ENCODE measurements at places on chromosomes 1 and 21.

DNA sequence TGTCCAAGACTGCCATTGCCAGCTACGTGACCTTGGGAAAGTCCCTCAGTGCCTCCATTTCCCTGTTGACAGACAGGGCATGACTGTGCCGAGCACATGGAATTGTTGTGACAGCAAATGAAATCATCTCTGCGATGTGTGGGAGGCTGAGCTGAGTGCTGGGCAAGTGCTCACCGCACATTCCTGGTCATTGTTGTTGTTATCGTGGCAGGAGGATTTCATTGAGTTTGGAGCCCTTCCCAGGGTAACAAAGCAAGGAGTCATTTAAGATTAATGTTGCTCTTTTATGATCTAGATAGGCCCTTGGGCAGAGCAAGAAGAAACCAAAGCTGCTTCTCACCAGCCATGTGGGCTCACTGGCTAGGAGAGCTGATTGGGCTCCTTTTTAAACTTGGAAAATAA lies 39.6 kb upstream of the ITPKB start:
- DNase-seq, result no peak

GRCh38 chr1:2544093-2544874 lies 11.9 kb upstream of the TNFRSF14 start:
- no peak for DNase-seq

DNA sequence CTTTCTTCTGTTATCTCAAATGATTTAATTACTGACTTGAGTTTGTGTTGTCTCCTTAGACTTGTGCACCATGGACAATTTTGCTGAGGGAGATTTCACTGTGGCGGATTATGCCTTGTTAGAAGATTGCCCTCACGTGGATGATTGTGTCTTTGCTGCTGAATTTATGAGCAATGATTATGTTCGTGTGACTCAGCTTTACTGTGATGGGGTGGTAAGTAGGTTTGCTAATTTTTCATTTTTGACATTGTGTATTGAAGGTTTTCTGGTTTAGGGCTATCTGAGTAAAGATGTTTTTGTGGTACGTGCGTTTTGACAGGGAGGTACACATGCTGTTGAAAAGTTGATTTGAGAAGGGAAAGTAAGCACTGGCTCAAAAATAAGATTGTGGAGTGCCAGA lies 14.1 kb downstream of the TTC3 start:
- peak; percentile 34 for DNase-seq

- DNase-seq, result no peak
Observed at GRCh38 chr1:228697207-228698016, 37.9 kb upstream of the RHOU start.

GRCh38 chr1:47340227-47340626 lies 6.6 kb downstream of the CMPK1 start:
- no peak for DNase-seq

DNA sequence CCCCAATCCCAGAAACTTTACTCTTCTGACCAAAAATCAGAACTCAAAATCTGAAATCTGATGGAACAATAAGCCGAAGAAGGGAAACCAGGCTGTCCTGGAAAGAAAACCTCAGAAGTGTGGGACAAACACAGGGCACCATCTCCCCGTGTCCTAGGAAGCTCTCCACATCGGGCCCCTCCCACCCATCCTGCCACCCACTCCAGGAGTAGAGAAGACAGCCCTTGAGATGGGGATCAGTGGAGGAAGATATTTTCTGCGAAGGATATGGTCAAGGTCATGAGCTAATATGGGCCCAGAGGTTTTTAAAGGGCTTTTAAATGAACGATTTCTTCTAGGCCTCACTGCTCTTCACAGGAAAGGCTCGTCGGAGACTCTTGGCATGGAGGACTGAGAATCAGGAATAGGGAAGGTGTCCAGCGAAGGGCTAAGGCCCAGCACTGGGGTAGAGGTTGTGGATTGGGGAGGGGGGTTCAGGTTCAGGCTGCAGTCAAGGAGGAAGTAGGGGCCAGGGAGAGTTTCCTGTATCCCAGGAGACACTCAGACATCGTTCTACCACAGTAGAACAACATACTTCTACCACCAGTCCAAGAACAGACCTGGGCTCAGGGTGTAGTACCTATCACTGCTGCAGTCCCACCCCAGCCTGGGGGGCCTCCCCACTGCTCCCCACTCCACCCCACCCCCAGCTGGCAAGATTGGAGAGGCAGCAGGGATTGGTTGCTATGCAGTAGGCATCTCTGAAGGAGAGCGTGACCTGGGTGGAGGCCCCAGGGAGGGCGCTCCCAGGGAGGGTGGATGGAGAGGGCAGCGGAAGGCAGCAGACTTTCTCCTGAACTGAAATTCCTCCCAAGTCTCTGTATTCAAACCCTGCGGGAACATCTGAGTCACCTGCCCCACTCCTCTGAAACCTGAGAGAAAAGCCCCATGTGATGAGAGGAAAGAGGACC lies 1.2 kb upstream of the S100A5 start:
- DNase-seq, result no peak

- DNase-seq, result no peak
Observed at GRCh38 chr1:25255706-25256577, 8.7 kb upstream of the RSRP1 start.

GRCh38 chr1:246907472-246907871 lies 24.3 kb downstream of the AHCTF1 start:
- DNase-seq, result no peak

DNA sequence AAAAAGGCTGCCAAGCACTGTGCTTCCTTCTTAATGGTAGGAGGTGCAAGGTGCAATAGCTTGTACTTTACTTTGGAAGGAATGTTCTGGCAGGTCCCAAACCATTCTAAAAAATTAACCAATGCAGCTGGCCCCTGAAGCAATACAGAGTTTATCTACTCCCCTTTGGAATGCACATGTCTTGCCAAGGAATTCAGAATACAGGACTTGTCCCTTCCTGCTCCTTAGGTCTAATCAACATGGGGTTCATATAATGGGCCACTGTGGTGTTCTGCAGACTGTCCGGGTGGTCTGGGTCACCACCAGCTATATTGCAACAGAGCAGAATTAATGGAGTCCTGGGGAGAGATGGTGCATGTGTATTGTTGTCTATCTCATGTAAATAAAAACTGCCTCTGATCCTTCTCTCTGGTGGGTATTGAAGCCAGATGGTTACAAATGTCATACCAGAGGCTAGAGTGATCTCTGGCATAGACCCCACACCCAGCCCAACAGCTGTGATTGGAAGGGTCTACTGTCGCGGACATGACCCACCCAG lies 112.8 kb downstream of the RIPK4 start:
- DNase-seq, result no peak
